ENCODE measurements at places on chromosomes 6 and 20. TPM values are rescaled to one million over a fixed set of nuclear protein-coding genes. Genes with fewer than 3 reads are reported as not detected.

SRSF12 gene
- total RNA-seq = 1.9 TPM

DNA sequence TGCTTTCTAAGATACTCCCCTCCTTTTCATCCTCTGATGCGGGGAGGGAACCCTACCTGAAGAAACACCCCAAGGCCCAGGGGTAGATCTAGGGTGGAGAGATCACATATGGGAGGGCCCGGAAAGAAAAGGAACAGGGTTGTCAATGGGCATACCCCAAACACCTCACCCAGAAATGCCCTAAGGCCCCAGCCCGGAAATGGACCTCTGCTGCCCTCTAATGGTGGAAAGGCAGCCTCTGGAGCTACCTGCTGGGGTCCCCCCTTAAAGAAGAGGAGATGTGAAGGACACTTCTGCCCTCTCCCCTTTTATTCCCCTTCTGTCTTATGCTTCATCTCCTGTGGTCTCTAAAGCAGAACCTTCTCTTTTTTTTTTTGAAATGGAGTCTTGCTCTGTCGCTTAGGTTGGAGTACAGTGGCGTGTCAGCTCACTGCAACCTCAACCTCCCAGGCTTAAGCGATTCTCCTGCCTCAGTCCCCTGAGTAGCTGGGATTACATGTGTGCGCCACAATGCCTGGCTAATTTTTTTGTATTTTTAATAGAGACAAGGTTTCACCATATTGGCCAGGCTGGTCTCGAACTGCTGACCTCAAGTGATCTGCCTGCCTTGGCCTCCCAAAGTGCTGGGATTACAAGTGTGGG, 458 bp upstream of the ARMC12 start:
- no peaks in the 10 kb centered on the region for H3K4me1 ChIP-seq
- no peaks in the 10 kb centered on the region for H3K36me3 ChIP-seq
- peak; percentile 90 for DNase-seq
- no peak overlapping the region for H3K4me3 ChIP-seq
- no peaks in the 10 kb centered on the region for H3K27me3 ChIP-seq
- no peak overlapping the region for H3K27ac ChIP-seq

STMND1 gene
- total RNA-seq = not detected

GRCh38 chr6:46172176-46172575, 1.4 kb upstream of the ENPP5 start:
- H3K36me3 ChIP-seq = no peaks in the 10 kb centered on the region
- H3K27ac ChIP-seq = no peak overlapping the region
- no peak for DNase-seq
- no peaks in the 10 kb centered on the region for H3K4me1 ChIP-seq

- DNase-seq = no peak
- no peaks in the 10 kb centered on the region for H3K27me3 ChIP-seq
- peaks cover 9% of the 10 kb centered on the region for H3K36me3 ChIP-seq
- H3K4me3 ChIP-seq = no peak overlapping the region
These were observed 67.4 kb upstream of the HINT3 start for GRCh38 chr6:125888989-125889656.

- H3K4me1 ChIP-seq = no peaks in the 10 kb centered on the region
- no peak overlapping the region for H3K27ac ChIP-seq
- no peaks in the 10 kb centered on the region for H3K27me3 ChIP-seq
These were observed 1.5 kb upstream of the GGT7 start for GRCh38 chr20:34874094-34874654.

PNPLA1 gene
- not detected for total RNA-seq

GRCh38 chr6:15332446-15332845, 86.6 kb downstream of the JARID2 start:
- H3K27me3 ChIP-seq = no peaks in the 10 kb centered on the region
- no peak overlapping the region for H3K4me3 ChIP-seq
- no peak for DNase-seq
- no peak overlapping the region for H3K27ac ChIP-seq
- H3K36me3 ChIP-seq = no peaks in the 10 kb centered on the region

RBM24 gene
- 6.1 TPM for total RNA-seq

- no peak overlapping the region for H3K27ac ChIP-seq
- no peaks in the 10 kb centered on the region for H3K36me3 ChIP-seq
- no peak overlapping the region for H3K4me3 ChIP-seq
- no peaks in the 10 kb centered on the region for H3K4me1 ChIP-seq
- no peaks in the 10 kb centered on the region for H3K27me3 ChIP-seq
These were observed 135.5 kb downstream of the PAX1 start for GRCh38 chr20:21840991-21841390.

DNA sequence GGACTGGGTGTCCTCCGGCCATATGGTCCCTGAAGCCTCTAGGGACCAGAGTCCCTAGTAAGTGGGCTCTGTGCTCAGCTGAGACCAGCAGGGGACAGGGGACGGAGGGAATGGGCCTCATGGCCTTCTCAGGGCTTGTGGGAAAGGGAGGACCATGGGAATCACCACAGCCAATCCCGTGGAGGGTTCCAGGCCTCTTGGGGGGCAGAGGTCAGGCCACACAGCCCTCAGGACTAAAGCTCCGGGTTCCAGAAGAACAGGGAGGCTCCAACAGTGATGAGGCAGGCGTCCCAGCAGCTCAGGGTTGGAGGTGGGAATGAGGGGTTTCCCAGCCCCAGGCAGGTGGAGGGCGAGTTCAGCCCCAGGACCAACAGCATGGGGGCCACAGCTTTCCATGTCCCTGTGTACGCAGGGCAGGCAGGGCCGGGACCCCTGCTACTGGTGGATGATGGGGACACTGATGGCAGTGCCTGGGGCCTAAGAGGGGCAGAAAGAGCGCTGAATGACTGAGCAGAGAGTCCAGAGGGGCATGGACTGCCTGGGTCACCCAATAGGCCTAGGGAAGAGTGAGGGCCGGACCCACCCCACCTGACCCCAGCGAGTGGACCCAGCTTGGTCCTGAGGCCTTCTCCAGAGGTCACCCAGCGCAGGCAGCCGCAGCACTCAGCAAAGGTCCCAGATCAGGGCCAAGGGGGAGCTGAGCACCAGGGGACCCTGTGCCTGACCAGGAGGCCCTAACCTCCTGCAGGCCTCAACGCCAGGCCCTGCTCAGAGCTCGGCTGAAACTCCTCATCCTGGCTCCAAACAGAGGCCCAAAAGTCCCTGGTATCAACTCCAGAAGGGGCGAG, 8.8 kb downstream of the MYL9 start:
- peak overlapping the region; percentile 48 for H3K27ac ChIP-seq
- H3K27me3 ChIP-seq = no peaks in the 10 kb centered on the region

FUCA2 gene
- 34.1 TPM for total RNA-seq

DNA sequence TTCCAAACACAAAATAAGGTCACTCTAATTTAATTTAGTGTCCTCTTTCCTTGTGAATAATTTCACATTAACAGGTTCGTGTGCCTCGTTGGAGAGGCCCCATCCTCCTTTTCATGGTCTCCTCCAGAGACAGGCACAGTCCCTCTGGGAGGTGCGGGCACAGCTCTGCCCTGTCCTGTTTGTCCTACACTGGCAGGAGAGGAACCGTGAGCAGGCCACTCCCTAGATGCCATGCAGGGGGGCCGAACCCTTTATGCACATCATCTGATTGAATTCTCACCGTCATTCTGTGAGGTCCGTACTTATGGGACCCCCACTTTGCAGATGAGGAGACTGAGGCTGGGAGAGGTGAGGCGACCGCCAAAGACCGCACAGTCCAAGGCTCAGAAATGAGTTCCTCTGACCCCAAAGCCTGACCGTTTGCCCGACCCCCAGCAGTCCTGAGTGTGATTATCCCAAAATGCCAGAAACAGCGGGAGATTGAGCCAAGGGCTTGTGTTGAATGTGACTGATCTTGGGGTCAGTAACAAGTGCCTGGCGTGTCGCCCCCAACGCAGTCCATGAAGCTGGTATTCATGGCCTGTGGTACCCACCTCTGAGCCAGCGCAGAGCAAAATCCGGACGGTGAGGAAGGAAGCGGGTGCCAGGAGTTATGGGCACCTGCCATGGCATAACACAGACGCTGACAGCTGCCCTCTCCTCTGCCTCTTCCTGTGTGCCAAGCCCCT, 43.5 kb downstream of the PMEPA1 start:
- no peak overlapping the region for H3K4me3 ChIP-seq
- no peak overlapping the region for H3K27ac ChIP-seq
- DNase-seq = peak; percentile 50
- no peaks in the 10 kb centered on the region for H3K36me3 ChIP-seq

GRCh38 chr20:21933526-21933925, 228.1 kb downstream of the PAX1 start:
- H3K27ac ChIP-seq = no peak overlapping the region
- no peaks in the 10 kb centered on the region for H3K27me3 ChIP-seq
- H3K4me3 ChIP-seq = no peak overlapping the region

COL9A1 gene
- not detected for total RNA-seq

Data from aorta (tissue), 5 donors.